ENCODE measurements at places on chromosomes 13 and 19.

DNA sequence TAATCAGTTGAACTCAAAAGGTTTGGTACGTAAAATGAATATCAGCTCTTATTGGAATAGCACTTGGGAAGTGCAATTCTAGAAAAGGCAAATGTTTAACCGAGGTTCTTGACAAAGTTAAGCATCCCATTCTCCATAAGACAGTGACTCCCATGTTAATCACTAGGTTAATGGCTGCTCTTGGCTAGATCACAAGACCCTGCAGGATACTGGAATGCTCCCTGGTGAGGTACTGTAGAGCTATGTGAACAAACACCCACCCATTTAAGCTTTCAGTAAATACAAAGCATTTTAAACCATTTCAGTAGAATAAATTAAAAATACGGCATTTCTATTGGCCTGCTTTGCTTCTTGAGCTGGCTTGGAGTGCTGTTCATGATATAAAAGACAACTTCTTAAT is 56.5 kb downstream of the TDRD3 start:
- no peak for DNase-seq

DNA sequence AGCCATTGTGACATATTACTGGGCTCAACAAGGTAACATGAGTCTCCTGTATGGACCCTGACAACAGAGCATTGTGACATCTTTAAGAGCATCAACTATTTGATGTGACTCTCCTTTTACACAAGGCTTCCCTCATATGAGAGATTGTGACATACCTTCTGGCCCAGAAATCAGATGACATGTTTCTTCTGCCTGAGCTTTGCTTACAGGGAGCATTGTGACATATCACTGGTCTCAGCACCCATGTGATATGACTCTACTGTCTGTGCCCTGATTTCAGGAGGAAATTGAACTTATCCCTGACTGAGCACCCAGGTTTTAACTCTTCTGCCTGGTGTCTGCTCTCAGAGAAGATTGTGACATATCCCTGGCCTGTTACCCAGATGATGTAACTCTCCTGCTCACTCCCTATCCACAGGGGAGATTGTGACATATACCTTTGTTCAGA is 15.9 kb upstream of the ZNF681 start:
- DNase-seq = no peak

GRCh38 chr19:42129399-42130253 is 2.6 kb downstream of the POU2F2 start:
- no peak for DNase-seq

- DNase-seq = no peak
These were observed 3.8 kb downstream of the RAX2 start for GRCh38 chr19:3768015-3768747.

GRCh38 chr19:19444681-19445155 is 39.2 kb downstream of the GATAD2A start:
- DNase-seq = no peak

DNA sequence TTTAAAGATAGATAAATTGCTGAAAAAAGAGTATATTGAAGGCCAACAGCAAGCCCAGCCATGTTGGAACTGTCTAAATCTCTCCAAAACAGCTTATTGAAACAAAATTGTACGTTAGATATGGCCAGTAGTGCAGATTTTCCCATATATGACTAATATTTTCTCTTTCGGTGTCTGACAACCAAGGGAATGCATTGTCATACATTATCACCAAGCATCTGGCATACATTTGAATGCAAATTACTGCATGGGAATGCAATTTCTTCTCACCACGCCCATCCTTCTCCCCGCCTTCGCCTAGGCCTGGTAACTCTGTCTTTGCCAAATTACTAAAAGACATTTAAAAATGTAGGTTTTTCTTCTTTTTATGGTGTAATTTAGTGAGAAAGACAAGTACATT is 32.5 kb upstream of the IRS2 start:
- no peak for DNase-seq
